ENCODE measurements at places on chromosomes 2 and 18.

DNA sequence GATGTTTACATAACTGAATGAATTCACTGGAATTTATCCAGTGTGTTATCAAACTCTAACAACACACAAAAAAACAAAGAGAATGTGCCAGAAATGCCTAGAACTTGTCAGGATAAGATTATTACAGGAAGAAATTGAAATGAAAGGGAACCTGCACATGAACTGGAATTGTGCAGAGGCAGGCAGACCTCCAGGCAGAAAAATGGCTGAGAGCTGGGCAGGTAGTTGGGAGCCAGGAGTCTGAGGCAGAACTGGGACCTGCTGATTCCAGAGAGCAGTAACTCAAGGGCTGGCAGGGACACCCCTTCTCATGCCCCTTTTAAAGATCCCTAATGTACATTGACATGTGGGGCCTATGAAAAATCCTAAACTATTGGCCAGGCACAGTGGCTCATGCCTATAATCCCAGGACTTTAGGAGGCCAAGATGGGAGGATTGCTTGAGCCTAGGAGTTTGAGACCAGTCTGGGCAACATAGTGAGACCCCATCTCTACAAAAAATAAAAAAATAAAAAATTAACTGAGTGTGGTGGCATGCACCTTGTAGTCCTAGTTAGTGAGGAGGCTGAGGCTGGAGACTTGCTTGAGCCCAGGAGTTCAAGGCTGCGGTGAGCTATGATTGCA, 674 bp upstream of the SP110 start:
- DNase-seq, result no peak

DNA sequence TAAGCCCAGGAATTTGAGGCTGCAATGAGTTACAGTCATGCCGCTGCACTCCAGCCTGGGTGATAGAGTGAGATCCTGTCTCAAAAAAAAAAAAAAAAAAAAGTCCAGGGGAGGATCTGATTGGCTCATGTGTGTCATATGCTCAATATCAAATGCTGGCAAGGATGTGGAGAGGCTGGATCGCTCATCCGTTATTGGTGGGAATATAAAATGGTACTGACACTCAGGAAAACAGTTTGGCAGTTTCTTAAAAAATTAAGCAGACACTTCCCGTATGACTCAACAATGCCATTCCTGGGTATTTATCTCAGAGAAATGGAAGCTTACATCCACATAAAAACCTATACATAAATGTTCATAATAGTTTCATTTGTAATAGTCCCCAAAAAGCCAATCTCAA, 68.9 kb downstream of the MEX3C start:
- DNase-seq, result no peak

DNA sequence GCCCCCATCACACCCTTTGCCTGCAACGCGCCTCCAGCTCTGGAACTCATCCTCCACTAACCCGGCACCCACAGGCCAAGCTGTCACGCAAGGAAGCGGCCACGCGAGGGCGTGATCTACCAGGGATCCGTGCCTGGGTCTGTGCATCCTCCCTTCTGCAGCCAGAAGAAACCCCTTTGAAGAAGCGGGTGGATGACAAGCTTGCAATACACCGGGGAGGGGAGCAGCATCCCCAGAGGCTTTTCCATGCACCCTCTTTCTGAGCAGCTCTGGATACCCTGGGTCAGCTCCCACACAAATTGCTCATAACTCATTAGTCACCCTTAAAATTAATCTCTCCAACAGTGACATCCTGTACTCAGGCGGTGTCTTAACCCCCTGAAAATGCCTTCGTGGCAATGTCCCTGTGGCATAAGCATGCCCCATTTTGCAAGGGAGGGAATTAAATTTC, 47.6 kb downstream of the PDCL3 start:
- DNase-seq, result peak; percentile 59

DNA sequence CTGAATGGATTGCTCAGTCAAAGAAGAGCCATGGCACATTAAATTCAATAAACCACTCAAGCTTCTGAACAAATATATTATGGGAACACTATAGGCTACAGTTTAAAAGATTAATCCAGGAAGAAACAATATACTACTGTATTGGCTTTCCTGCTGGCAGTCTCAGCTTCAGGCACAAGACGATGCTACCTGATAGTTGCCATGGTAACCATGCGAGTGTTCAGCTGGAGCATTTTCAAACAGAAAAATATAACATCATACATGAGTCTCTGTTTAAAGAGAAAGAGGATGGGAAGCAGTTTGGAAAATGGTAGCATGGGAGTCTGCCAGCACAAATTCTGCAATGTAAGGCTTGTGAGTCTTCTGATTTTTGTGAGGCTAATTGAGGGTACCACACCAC, 65.9 kb upstream of the CPO start:
- no peak for DNase-seq

DNA sequence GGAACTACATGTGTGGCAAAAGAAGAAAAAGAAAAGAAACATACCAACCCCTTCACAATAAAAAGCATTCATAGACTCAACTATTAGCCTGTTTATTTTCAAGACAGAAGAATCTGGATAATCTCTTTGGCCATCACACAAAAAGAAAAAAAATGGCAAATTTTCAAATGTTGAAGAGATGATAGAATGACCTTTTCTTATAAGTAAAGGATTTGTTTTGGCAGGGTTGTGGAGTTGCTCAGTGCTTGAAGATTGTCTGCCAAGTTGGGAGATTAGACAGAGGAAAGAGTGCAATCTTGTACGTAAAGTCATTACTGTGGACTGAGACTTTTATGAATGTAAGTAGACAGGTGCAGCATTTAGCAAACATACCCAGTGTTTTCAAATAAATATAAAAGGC, 18.5 kb upstream of the FAM171B start:
- DNase-seq, result no peak

DNA sequence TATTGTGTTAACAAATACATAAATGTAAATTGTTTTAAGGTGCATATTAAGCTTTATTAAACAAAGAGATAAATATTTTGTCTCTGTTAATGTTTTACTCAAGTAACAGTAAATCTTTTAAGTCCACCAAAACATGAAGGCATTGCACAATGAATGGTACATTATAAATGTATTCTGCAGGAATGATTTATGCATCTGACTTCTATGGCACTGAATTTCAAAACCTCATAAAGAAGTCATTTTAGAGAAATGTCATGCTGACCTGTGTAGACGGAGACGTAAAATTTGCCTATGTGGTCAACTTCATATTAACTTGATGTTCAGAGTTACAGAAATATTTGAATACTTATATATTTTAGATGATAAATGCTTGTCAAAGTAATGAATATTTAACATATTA, 194.7 kb downstream of the BABAM2 start:
- DNase-seq, result no peak

DNA sequence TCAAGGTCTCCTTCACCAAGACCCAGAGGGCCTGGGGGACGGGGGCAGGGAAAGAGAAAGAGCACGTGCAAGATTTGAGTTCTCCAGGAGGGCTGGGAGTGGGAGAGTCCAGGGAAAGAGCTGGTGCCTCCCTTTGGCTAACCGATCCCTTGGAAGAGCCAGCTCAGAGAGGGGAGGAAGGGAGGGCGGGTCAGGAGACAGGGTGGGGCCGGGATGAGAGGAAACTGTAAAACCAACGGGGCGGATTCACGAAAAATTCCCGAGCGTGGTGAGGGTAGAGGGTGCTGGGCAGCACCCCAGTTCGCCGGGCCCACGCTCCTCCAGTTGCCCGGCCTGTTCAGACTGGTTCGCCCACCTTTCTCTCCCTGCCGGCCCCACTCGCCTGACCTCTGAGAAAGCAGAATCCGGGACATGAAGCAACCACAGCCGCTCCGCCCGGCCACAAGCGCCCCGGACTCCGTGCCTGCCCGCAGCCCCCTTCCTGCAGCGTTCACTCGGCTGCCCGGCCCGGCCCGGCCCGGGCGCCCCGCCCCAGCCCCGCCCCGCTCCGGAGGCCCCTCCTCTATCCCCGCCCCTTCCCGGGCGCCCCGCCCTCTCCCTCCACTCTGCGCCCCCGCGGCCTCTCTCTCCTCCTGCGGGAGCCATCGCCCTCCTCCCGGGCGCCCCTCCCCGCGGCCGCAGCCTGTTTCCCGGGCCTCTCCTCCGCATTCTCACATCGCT, 230.9 kb upstream of the SMAD2 start:
- peak; percentile 43 for DNase-seq

GRCh38 chr18:58412844-58413666, 215.8 kb downstream of the ALPK2 start:
- no peak for DNase-seq

- no peak for DNase-seq
Measured at GRCh38 chr18:55457028-55457427, 131.0 kb downstream of the TCF4 start.

DNA sequence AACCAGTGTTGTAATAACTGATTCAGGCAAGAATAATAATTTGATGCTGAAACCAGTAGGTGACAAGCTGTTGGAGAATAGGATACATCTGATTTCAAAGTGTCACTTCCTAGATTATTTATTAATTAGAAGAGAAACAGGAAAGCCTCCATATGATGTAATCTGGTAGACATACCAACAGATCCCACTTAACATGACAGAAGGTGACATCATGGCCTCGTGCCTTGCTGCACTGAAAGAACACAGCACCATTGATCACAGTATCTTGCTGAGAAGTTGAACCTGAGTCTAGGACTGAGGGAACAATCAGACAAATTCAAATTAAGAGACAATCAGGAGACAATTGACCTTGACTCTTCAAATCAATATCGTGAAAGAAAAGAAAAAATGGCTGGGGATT, 131.6 kb upstream of the DLGAP1 start:
- DNase-seq, result no peak

DNA sequence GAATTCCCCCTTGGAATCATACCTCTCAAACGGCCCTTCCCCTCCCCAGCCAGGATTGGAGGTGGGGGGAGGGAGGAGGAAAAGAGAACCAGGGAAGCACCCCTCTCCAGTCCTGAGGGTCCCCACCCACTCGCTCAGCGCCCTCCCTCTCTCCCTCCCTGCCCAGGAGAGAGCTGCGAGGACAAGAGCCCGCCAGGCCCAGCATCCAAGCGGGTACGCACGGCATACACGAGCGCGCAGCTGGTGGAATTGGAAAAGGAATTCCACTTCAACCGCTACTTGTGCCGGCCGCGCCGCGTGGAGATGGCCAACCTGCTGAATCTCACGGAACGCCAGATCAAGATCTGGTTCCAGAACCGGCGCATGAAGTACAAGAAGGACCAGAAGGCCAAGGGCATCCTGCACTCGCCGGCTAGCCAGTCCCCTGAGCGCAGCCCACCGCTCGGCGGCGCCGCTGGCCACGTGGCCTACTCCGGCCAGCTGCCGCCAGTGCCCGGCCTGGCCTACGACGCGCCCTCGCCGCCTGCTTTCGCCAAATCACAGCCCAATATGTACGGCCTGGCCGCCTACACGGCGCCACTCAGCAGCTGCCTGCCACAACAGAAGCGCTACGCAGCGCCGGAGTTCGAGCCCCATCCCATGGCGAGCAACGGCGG, 14.4 kb downstream of the HOXD3 start:
- DNase-seq, result no peak

DNA sequence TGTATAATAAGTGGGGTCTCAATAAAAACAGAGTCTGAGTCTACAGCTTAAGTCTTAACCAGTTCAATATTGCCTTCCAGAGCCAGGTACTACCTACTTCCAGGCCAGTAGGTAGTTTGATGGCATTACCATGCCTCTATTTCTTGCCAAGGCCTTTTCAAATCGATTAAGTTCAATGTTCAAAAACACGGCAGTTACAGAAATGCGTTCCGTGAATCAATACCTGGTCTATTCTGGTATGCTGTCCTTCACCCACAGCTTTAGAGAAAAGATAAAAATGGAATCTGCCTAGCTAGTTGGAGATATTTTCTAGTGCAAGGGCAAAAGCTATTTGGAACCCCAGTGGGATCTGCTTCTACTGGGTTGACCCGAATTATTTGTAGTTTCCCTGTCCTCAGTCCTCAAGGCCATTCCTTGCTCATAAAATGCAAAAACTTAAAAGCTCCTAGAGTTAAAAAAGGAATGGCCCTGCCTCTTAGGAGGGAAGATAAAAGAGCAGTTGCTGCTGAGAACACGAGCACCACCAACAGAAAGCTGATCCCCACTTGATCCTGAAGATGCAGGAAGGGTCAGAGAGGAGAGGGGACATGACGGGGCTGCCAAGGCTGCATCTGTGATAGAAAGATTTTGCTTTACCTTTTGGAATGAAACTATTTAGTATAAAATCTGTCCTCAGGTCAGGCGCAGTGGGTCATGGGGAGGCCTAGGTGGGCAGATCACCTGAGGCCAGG, 109.6 kb upstream of the SCG2 start:
- no peak for DNase-seq

DNA sequence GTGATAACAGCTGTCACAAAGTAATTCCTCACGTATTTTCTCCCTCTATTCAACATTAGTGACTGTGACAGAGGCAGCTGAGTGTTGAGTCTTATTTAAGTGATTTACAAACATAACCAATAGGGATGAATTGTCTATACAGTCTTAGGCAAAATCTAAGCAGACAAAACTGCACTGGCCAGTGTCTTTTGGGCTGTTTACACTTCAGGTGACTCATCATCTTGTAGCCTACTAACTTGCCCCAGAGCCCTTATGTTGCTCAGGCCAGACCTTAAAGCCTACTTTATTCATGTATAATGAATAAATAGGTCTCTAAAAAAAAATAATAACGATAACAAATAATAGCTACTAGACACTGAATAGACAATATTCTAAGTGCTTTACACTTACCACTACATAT, 17.2 kb downstream of the THOC1 start:
- no peak for DNase-seq
